PC-3 (cell line): ENCODE measurements at places on chromosomes 2 and 18. TPM values are rescaled to one million over a fixed set of nuclear protein-coding genes. Genes with fewer than 3 reads are reported as not detected.

Gene DSG1
- not detected in 2 replicates for total RNA-seq

Gene HOXD1
- not detected in 2 replicates for total RNA-seq

Gene KIAA2012
- not detected in 2 replicates for total RNA-seq

DNA sequence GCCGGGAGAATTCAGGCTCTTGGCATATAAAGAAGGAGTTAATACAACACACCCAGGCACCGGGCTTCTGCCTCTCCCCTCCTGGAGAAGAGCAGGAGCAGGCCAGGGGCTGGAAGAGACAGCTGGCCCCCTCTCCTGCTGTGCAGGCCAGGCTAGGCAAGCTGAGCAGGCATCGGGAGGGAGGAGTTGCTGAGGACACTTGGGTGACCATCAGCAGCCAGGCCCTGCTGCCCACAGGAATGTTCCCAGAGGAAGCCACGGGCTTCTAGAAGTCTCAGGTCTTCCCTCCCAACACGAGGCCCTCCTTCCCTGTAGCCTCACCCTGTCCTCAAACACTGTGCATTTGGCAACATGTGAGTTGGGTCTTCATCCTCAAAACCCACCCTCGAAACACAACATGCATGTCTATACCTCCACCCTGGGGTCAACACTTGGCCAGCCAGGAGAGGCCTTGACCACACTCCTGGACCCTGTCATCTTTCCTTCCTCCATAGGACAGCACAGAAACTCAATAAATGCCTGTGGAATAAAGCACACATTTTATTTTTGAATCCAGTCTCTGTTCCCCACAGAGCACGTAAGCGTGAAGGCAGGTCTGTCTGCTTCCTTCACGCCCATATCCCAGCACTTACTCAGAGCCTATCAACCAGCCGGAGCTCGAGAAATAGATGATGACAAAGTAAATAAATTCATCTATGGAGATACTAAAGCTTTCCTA is 433.8 kb upstream of the ID2 start:
- no peaks in the 10 kb centered on the region for H3K4me1 ChIP-seq
- no peak for DNase-seq
- H3K27ac ChIP-seq: no peak overlapping the region
- H3K36me3 ChIP-seq: no peaks in the 10 kb centered on the region
- H3K27me3 ChIP-seq: no peaks in the 10 kb centered on the region

- no peaks in the 10 kb centered on the region for H3K36me3 ChIP-seq
- no peak overlapping the region for H3K27ac ChIP-seq
- no peaks in the 10 kb centered on the region for H3K27me3 ChIP-seq
- peaks cover 14% of the 10 kb centered on the region; the same call in 1 of the 2 replicates for H3K4me1 ChIP-seq
Measured at GRCh38 chr2:178920916-178921513, 113.8 kb upstream of the TTN start.

GRCh38 chr2:239585422-239585821 is 184.6 kb upstream of the HDAC4 start:
- no peaks in the 10 kb centered on the region for H3K4me1 ChIP-seq
- H3K4me3 ChIP-seq: no peak overlapping the region
- H3K27me3 ChIP-seq: peaks cover 76% of the 10 kb centered on the region
- H3K36me3 ChIP-seq: no peaks in the 10 kb centered on the region
- H3K27ac ChIP-seq: no peak overlapping the region
- no peak for DNase-seq

- no peak overlapping the region for H3K27ac ChIP-seq
- no peaks in the 10 kb centered on the region for H3K36me3 ChIP-seq
- H3K27me3 ChIP-seq: no peaks in the 10 kb centered on the region
- DNase-seq: no peak
Measured at GRCh38 chr2:240629968-240630770, 4.9 kb downstream of the GPR35 start.

DNA sequence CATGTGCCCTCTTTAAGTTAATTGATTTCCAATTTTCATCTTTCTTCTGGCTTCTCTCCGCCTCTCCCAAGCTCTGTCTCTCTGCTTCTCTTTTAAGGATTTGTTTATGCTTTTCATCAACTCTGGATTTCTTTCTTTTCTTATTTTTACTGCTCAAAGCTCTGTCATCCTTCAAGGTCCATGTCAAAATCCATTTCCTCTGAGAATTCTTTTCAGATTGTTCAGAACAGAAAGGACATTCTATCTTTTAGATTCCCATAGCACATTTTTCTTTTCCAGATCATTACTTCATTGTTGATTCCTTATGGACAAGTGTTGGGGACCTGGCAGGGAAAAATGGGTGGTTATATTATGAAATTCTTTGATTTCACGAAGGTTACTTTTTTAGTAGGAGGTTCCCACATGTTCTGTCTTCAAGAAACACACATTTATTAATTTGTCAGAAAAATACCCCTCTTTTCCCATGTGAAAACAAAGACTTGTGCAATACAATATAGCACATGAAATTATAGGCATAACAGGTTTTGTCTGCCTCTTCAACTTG is 12.3 kb downstream of the PMAIP1 start:
- H3K4me3 ChIP-seq: no peak overlapping the region
- no peak for DNase-seq
- no peaks in the 10 kb centered on the region for H3K27me3 ChIP-seq
- H3K4me1 ChIP-seq: peaks cover 45% of the 10 kb centered on the region
- no peaks in the 10 kb centered on the region for H3K36me3 ChIP-seq

GRCh38 chr2:231394211-231395141 is 1.0 kb upstream of the B3GNT7 start:
- no peaks in the 10 kb centered on the region for H3K36me3 ChIP-seq
- no peak overlapping the region for H3K4me3 ChIP-seq
- peaks cover 9% of the 10 kb centered on the region; the same call in 1 of the 2 replicates for H3K4me1 ChIP-seq
- no peaks in the 10 kb centered on the region for H3K27me3 ChIP-seq
- no peak overlapping the region for H3K27ac ChIP-seq
- DNase-seq: peak; percentile 28

DNA sequence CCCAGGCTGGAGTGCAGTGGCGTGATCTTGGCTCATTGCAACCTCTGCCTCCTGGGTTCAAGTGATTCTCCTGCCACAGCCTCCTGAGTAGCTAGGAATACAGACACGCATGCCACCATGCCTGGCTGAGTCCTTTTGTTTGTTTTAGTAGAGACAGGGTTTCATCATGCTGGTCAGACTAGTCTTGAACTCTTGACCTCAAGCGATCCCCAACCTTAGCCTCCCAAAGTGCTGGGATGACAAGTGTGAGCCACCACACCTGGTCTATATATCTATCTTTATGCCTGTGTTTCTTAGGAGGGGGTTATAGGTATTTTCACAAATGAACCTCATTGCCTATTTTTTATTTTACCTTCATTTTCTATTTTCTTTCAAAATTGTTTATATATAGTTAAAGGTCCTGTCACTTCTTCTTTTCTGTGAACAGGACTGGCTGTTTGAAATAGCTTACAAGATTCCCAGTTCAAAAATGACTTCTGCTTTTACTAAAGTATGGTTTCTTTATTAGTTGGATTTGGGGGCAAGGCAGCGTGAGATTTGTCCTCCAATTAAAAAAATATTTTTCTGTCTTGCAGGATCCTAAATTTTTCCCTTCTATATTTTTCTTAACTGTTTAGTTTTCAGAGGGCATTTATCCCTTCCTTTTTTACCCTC is 16.4 kb upstream of the MARCHF7 start:
- no peak for DNase-seq
- no peak overlapping the region for H3K27ac ChIP-seq
- H3K4me1 ChIP-seq: no peaks in the 10 kb centered on the region
- H3K27me3 ChIP-seq: no peaks in the 10 kb centered on the region

DNA sequence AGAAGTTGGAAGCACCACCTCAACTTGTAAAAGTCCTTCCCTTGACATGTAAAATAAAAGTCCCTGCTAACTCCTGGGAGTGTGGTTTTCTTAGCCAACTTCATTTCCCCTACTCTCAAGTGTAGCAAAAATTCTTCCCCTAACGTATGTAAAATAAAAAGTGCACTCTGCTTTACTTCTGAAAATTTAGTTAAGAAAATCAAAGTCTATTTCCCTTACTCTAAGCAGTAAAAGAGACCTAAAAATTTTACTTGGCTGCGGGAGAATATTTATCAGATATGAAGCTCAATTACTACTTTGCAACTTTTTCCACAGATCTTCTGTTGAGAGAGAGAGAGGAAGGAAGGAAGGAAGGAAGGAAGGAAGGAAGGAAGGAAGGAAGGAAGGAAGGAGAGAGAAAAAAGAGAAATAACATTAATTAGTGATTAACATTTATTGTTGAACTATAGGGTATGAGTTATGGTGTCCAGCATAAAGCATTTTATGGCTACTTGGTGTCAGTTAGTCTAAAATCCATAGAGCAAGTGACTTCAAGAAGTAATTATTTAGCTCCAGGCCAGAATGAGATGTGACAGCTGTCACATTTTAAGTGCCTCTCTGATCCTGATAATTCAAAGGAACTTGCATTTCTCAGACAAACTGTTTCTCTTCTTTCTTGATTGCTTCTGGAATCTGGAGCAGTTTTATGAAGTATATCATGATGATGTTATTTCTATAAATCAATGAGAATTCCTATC is 210.3 kb downstream of the TMX3 start:
- no peaks in the 10 kb centered on the region for H3K36me3 ChIP-seq
- H3K4me1 ChIP-seq: peaks cover 9% of the 10 kb centered on the region

- peak; percentile 72 for DNase-seq
- H3K27ac ChIP-seq: peak overlapping the region; percentile 98
- no peak overlapping the region for H3K4me3 ChIP-seq
- peaks cover 38% of the 10 kb centered on the region for H3K36me3 ChIP-seq
Measured at GRCh38 chr2:230796280-230796862, 68.4 kb upstream of the ITM2C start.

DNA sequence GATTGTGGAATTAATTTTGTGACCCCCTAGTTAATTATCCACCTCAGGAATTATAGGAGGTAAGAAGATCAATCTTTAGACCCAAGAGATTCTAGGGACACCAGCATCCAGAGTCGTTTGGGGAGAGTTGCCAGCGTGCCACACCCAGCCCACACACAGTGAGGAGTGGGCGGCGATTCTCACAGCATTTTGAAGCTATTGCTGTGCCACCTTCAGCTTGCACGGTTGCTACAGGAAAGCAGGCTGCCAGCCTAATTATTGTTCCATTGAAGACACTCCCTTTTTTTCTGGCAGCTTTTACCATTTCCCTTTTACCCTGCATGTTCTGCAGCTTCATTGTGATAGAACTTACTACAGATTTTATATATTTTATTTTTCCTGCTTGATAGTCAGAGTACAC is 13.1 kb upstream of the MYL12A start:
- DNase-seq: no peak
- peaks cover 13% of the 10 kb centered on the region for H3K4me1 ChIP-seq
- no peaks in the 10 kb centered on the region for H3K36me3 ChIP-seq
- no peak overlapping the region for H3K27ac ChIP-seq
- no peaks in the 10 kb centered on the region for H3K27me3 ChIP-seq
- no peak overlapping the region for H3K4me3 ChIP-seq
